ENCODE measurements at places on chromosomes 12 and 14. TPM values are rescaled to one million over a fixed set of nuclear protein-coding genes. Genes with fewer than 3 reads are reported as not detected.
A peak's percentile ranks its signal among the peaks of the same experiment; 100 is the strongest.

DNA sequence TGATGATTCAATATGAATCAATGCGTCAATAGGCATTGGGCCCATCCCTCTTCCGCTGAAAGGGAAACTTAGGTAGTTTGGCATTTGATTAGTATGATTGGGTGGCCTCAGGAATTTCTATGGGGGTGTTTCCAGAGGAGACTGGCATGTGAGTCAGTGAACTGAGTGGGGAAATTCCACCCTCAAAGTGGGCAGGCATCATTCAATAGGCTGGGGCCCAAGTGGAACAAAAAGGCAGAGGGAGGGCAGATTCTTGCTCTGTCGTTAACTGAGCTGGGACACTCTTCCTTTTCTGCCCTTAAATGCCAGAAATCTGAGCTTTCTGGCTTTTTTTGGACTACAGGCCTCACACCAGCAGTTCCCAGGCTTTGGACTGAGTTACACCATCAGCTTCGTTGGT lies 373.5 kb downstream of the RPS29 start:
- no peak for DNase-seq
- H3K27me3 ChIP-seq: no peaks in the 10 kb centered on the region
- H3K4me1 ChIP-seq: no peaks in the 10 kb centered on the region
- no peaks in the 10 kb centered on the region for H3K36me3 ChIP-seq

GRCh38 chr14:35687335-35687939 lies 121.7 kb downstream of the RALGAPA1 start:
- DNase-seq: peak; percentile 30
- H3K4me1 ChIP-seq: no peaks in the 10 kb centered on the region
- H3K4me3 ChIP-seq: no peak overlapping the region
- H3K27ac ChIP-seq: no peak overlapping the region

The ADCY6 gene
- total RNA-seq: 31.6 TPM

- H3K36me3 ChIP-seq: no peaks in the 10 kb centered on the region
- DNase-seq: no peak
- H3K4me1 ChIP-seq: no peaks in the 10 kb centered on the region
- peaks cover 2% of the 10 kb centered on the region for H3K27me3 ChIP-seq
- no peak overlapping the region for H3K4me3 ChIP-seq
- H3K27ac ChIP-seq: no peak overlapping the region
Observed at GRCh38 chr12:91009319-91009950, 4.7 kb upstream of the EPYC start.

- H3K4me3 ChIP-seq: no peak overlapping the region
- H3K36me3 ChIP-seq: no peaks in the 10 kb centered on the region
- no peaks in the 10 kb centered on the region for H3K27me3 ChIP-seq
- DNase-seq: no peak
- H3K27ac ChIP-seq: no peak overlapping the region
- H3K4me1 ChIP-seq: peaks cover 4% of the 10 kb centered on the region
Observed at GRCh38 chr12:22858849-22859570, 234.0 kb downstream of the ETNK1 start.

- H3K27me3 ChIP-seq: peaks cover 10% of the 10 kb centered on the region
- peaks cover 68% of the 10 kb centered on the region for H3K4me1 ChIP-seq
- no peak for DNase-seq
- peak overlapping the region; percentile 55 for H3K27ac ChIP-seq
- peak overlapping the region; percentile 98 for H3K4me3 ChIP-seq
- H3K36me3 ChIP-seq: peaks cover 20% of the 10 kb centered on the region
Observed at GRCh38 chr12:11652351-11653040, 3.0 kb downstream of the ETV6 start.

DNA sequence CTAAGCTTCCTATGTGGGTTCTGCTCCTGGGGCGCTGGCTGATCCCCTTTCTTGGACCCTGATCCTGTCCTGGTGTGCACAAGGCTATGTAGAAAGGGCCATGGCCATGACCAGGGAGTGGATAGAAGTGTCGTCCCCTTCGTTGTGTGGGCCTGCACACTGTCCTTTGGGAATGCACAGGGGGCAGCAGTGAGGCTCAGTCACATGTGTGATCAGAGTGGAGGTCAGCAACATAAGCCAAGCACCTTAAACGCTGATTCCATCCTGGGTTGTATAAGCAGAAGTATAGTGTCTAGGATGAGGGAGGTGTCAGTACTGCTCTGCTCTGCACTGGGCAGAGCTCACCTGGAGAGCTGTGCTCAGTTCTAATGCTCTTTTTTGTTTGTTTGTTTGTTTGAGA lies 48.4 kb downstream of the ESRRB start:
- H3K36me3 ChIP-seq: no peaks in the 10 kb centered on the region
- no peak overlapping the region for H3K27ac ChIP-seq
- peaks cover 2% of the 10 kb centered on the region for H3K4me1 ChIP-seq
- no peak overlapping the region for H3K4me3 ChIP-seq
- DNase-seq: peak; percentile 18

DNA sequence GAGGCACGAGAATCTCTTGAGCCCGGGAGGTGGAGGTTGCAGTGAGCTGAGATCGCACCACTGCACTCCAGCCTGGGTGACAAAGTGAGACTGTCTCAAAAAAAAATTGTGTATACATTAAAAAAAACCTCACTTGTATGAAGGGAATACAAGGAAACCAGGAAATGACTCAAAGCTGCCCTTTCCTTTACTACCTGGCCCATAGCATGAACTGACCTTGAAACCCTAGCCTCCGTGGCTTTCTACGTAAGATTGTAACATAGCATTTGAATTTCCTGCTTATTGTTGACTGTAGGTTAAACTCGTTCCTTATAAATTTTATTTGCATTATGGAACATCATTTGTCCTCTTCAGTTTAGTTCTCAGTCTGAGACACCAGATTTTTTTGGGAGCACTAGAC lies 9.1 kb upstream of the DDX47 start:
- H3K27ac ChIP-seq: no peak overlapping the region
- peaks cover 18% of the 10 kb centered on the region for H3K4me1 ChIP-seq
- no peak overlapping the region for H3K4me3 ChIP-seq
- H3K27me3 ChIP-seq: peaks cover 2% of the 10 kb centered on the region
- no peak for DNase-seq

DNA sequence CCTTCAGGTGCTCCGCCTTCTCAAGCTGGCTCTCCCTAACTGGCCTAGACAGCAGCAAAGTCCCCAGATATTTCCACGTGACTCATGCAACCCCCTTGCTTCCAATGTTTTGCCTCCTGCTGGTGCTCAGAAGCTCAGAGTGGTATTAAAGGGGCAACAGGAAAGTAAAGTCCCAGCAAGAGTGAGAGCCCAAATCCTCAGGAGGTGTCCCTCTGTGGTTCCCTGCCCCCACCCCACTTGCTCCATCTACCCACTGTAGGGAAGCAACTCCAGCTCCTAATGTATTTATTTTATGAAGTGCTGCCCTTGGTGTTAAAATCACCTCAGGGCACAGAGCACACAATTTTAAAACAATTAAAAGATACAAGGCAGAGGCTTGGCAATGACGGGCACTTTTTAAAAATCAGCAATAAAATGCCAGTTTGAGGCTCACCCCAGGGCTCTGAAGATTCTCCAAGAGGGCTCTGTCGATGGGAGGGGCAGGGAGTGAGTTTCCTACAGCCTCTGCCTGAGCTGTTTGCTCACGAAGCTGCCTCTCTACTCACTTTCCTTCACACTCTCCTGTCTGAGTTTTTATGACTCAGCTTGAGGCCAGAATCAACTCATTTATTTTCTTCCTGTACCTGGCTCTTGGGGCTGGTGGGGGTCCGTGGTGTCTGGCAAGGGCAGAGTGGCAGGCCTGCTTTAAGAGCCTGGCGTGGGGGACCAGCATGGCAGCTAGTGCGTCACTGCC lies 81.9 kb upstream of the MAX start:
- peaks cover 4% of the 10 kb centered on the region for H3K27me3 ChIP-seq
- H3K36me3 ChIP-seq: no peaks in the 10 kb centered on the region
- no peak overlapping the region for H3K4me3 ChIP-seq
- H3K4me1 ChIP-seq: no peaks in the 10 kb centered on the region
- no peak overlapping the region for H3K27ac ChIP-seq

The CDK17 gene
- total RNA-seq: 112 TPM

DNA sequence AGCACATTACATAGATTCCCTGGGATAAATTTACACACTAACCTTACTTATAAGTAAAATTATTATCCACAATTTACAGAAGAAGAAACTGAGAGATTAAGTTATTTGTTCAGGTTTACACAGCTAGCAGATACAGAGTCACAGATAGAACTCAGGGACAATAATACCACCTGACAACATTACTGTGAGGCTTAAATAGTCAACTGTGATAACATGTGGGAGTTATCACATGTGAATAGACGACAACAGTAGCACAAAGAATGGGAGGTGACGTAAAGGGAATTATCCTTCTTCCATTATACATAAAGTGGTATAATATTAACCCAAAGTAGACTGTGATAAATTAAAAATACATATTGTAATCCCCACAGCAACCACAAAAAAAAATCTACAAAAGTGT lies 6.2 kb upstream of the SPIC start:
- DNase-seq: no peak
- H3K36me3 ChIP-seq: no peaks in the 10 kb centered on the region
- H3K4me3 ChIP-seq: no peak overlapping the region
- no peaks in the 10 kb centered on the region for H3K4me1 ChIP-seq

GRCh38 chr12:55712700-55713415 lies 3.0 kb upstream of the BLOC1S1 start:
- no peak overlapping the region for H3K4me3 ChIP-seq
- peaks cover 32% of the 10 kb centered on the region for H3K4me1 ChIP-seq
- H3K27ac ChIP-seq: no peak overlapping the region
- H3K27me3 ChIP-seq: peaks cover 27% of the 10 kb centered on the region
- peaks cover 7% of the 10 kb centered on the region for H3K36me3 ChIP-seq

The CD163 gene
- 0.90 TPM for total RNA-seq

GRCh38 chr12:57430112-57430930 lies 522 bp downstream of the R3HDM2 start:
- H3K4me1 ChIP-seq: peaks cover 20% of the 10 kb centered on the region
- H3K4me3 ChIP-seq: peak overlapping the region; percentile 100
- DNase-seq: peak; percentile 65
- peak overlapping the region; percentile 99 for H3K27ac ChIP-seq
- peaks cover 3% of the 10 kb centered on the region for H3K36me3 ChIP-seq
- peaks cover 13% of the 10 kb centered on the region for H3K27me3 ChIP-seq

- H3K4me3 ChIP-seq: no peak overlapping the region
- no peaks in the 10 kb centered on the region for H3K36me3 ChIP-seq
- no peak overlapping the region for H3K27ac ChIP-seq
Observed at GRCh38 chr12:2647186-2647585, 147.6 kb upstream of the FKBP4 start.

DNA sequence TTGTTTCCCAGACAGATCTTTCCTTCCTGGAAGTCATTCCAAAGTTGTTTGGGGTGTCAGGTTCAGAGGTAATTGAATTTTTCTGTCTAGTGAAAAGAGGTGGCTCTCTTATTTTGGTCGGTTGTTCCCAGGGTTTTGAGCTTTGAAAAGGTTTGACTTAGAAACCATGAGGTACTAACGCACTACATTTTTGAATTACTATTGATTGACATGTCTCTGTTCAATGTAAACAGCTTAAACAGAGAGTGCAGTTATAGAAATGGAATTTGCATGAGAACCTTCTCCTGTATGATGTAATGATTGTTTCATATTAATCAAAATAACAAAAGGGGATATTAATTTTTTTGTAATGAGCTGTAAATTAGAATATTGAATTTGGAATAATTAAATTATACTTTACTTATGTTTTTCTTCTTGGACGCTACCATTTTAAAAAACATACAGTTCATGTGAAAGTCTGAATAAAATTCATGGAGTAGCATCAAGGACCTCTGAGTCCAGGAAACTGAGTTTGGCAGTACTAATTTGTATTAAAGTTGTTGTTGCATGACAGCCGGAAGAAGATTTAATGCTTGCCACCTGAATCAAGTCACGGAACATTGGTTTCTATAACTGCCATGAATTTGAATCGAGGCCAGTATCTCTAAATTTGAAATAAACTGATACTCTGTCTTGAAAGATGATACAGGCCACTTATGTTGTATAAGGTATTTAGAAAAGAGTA lies 41.7 kb downstream of the NPAS3 start:
- H3K27me3 ChIP-seq: peaks cover 2% of the 10 kb centered on the region
- no peaks in the 10 kb centered on the region for H3K36me3 ChIP-seq
- no peak overlapping the region for H3K27ac ChIP-seq
- no peak overlapping the region for H3K4me3 ChIP-seq
- no peaks in the 10 kb centered on the region for H3K4me1 ChIP-seq

DNA sequence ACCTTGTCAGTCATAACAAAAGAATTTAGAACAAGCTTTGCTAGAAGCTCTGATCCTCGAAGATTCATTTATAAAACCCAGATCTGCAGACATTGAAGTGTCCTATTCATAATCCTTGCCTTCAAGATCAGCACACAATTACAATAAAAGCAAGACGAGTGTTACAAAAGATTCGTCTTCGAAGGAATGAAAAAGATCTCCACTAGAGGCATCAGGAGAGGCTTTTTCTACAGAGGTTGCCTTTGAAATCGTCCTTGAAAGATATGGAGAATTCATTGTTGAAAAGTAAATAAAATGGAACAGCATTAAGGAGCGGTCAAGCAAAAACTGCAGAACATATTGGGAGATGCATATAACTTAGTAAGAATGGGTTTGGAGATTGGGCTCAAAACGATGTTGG lies 146.4 kb downstream of the BMP4 start:
- DNase-seq: no peak
- H3K4me3 ChIP-seq: no peak overlapping the region
- no peaks in the 10 kb centered on the region for H3K27me3 ChIP-seq
- no peak overlapping the region for H3K27ac ChIP-seq
- H3K4me1 ChIP-seq: peaks cover 3% of the 10 kb centered on the region

- H3K27ac ChIP-seq: no peak overlapping the region
- H3K4me3 ChIP-seq: no peak overlapping the region
- peaks cover 9% of the 10 kb centered on the region for H3K4me1 ChIP-seq
- H3K36me3 ChIP-seq: no peaks in the 10 kb centered on the region
Observed at GRCh38 chr14:22460461-22461195, 128.4 kb downstream of the DAD1 start.

GRCh38 chr12:40618636-40619035 lies 73.6 kb upstream of the CNTN1 start:
- no peak overlapping the region for H3K4me3 ChIP-seq
- no peak for DNase-seq

Measured in endothelial cell (in vitro differentiated cells).